Lower lobe of right lung (tissue), 2 donors: ENCODE measurements at places on chromosomes 11 and 22. TPM values are rescaled to one million over a fixed set of nuclear protein-coding genes. Genes with fewer than 3 reads are reported as not detected.
A peak's percentile ranks its signal among the peaks of the same experiment; 100 is the strongest.

- DNase-seq = no peak
Measured at GRCh38 chr22:31738566-31738965, 11.4 kb downstream of the PRR14L start.

DNA sequence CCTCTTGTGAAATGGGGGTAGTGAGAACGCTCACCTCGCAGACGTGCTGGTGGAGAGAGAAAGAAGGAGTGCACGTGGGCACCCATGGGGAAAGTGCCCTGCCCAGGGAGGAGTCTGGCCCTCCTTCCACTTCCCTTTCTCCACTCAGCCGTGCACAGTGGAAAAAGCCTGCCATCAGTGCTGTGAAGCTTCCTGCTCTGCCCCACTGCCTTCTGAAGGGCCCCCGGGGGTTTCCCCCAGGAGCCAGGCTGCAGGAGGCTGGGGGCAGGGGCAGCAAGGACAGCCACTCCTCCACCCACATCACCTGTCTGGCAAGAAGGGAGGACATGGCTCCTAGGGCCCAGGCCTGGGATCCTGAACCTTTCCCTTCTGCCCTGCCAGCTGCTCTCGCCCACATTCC, 7.6 kb downstream of the TP53I11 start:
- DNase-seq = peak; percentile 71

The KRTAP5-10 gene
- not detected for total RNA-seq

DNA sequence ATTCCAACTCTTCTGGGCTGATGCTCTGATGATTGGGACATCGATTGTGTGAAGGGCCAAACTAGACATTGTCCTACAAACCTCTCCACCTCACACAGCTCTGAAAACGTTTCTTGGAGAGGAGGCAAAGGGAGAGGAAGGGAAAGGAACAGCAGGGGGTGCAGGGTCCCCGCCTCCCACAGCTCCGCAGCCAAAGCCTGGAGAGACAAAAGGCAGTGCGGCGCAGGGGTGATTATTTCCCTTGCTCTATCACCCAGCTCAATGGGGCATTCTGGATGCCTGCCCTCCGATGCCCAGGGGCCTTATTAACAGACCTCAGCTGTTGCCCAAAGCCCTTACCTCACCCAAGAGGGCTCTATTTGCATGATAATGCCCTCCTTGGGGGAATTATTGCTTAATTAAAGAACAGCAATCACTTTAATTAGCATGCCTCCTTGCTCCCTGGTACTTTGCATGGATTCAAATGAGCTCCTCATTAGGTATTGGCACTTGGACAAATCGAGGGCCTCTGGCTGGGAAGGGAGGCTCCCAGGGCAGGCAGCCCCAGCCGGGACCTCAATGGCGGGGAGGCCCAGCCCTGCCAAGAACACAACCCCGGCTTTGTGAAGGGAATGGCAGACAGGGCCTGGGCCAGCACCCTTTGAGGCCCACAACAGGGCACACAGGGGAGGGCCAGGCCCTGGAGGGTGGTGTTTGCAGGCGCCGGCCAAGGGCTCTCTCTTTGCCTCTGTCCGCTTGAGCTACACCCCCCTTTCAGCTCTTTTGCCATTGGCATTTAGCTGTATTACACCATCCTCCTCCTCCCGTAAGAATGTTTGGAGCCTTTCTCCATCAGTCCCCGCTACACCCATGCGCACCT, 19.8 kb upstream of the CDON start:
- no peak for DNase-seq

DNA sequence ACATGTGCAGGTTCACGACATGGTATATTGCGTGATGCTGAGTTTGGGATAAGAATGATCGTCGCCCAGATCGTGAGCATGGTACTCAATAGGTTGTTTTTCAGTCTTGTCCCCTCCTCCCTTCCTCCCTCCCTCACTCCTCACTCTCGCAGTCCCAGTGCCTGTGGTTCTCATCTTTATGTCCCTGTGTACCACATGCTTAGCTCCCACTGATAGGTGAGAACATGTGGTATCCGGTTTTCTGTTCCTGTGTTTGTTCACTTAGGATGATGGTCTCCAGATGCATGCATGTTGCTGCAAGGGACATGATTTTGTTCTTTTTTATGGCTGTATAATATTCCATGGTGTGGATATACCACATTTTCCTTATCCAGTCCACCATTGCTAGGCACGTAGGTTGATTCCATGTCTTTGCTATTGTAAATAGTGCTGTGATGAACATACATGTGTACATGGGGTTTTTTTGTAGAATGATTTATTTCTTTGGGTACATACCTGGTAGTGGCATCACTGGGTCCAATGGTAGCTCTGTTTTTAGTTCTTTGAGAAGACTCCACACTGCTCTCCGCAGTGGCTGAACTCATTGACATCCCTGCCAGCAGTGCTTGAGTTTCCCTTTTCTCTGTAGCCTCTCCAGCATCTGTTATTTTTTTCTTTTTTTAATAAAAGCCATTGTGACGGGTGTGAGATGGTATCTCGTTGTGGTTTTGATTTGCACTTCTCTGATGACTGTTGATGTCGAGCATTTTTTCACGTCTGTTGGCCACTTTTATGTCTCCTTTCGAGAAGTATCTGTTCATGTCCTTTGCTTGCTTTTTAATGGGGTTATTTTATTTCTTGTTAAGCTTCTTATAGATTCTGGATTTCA, 16.4 kb downstream of the ZBED4 start:
- no peak for DNase-seq

- DNase-seq = no peak
Measured at GRCh38 chr11:9651481-9651880, 12.4 kb upstream of the SWAP70 start.

DNA sequence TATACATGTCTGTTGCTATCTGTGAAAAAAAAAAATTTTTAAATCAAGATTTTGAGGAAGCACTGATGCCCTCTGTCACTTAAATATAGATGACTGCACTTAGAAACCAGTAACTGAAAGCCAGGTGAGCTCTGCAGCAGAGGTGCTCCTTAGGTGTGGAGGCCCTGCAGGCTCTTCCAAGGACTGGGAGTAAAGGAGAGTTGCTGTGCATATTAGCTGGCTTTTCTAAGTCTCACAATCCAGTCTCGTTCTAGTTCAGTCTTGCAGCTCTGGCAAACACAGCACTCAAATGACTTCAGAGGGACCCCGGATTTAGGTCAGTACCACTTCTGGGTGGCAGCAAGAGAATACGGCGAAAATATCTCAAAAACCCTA, 61.0 kb downstream of the LARGE2 start:
- DNase-seq = no peak
